ENCODE measurements at places on chromosomes 3 and 15.

DNA sequence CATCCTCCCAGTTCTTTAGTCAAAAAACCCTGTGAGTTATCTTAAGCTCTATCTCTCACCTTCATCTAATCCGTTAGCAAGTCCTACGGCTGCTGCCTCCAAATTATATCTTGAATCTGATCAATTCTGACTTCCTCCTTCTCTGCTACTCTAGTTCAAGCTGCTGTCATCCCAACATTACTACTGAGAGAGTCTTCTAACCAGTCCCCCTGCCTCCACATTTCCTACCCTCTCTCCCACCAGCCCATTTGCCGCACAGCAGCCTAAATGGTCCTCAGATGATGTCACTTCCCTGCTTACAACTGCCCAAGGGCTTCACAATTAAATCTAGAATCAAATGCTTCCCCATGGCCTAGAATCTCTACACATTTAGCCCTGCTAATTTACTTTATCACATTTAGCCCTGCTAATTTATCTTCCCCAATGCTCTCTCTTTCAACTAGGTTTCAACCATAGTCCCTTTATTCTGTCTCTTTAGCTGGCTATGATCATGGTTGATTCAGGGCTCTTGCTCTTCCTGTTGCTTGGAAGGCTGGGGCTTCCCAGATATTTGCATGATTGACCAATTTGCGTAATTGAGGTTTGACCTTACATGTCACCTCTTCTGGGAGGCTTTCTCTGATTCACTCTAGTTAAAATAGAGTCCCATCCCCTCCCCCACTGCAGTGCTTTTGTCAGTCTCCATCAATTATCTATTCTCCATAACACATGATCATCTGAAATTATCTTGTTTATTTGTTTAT, 11.0 kb upstream of the ARL14 start:
- no peak for DNase-seq

GRCh38 chr15:65914981-65915925, 46.0 kb downstream of the RAB11A start:
- no peak for DNase-seq

- no peak for DNase-seq
Measured at GRCh38 chr3:1462371-1462770, 369.5 kb downstream of the CNTN6 start.

GRCh38 chr3:19107719-19108118, 40.6 kb upstream of the KCNH8 start:
- DNase-seq, result no peak

- DNase-seq, result no peak
Measured at GRCh38 chr15:40241269-40242212, 2.7 kb downstream of the PAK6 start.

DNA sequence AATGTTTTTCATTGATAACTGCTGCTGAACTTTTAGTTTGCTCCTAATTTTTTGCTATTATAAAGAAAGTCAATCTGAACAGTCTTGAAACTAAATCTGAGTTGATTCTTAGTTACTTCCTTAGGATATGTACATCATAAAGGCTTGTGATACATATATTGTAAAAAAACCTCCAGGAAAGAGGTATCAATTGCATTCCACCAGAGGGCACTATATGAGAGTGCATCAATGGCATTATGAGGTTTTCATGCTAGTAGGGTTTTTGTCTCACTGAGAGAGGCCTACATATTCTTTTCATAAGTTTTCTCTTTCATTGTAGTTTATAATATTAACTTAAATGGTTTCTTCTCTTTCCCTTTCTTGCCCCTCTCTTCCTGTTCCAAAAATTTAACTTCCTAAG, 46.9 kb downstream of the PIK3R4 start:
- DNase-seq, result no peak

DNA sequence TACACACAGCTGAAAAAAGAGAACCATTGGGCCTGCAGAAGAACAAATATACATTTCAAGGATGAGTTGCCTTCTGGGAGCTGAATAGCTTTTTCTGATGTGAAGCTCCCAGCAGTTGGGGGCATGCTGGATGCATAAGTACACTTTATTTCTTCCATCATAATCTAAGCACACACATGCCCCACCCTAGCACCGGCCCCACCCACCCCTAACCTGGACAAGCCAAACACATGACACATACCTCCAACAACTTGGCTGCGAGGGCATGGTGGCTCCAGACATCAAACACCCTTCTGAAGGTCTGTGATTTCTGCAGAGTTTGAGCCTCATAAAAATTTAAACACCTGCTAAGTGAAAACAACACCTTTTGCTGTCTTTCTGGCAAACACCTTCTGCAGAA, 307.2 kb upstream of the TRIM42 start:
- DNase-seq, result no peak

DNA sequence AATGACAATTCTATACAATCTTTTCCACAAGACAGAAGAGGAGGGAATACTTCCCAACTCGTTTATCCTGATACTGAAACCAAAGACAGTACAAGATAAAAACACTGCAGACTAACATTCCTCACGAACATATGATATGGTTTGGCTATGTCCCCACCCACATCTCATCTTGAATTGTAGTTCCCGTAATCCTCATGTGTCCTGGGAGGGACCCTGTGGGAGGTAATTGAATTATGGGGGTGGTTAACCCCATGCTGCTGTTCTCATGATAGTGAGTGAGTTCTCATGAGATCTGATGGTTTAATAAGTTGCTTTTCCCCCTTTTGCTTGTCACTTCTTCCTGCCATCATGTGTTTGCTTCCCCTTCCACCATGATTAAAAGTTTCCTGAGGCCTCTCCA, 83.9 kb upstream of the PROK2 start:
- no peak for DNase-seq

DNA sequence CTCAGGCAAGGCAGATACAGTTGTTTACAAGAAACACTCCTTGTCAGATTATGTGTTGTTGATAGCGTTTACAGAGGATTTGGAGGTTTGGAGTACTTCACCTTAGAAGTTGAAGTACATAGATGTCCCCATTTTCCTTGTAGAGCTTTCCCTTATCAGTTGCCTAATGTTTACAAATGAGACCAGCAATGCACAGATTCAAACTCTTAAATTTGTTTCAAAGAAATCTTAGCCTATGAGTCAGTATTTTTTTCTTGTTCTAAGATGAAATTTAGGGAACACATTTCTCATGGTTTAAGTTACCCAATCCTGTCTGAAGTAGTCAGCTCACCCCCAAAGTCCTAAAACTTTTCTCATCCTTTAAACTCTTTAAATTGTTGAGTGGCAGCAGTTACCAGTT, 6.3 kb upstream of the EIF5A2 start:
- DNase-seq, result no peak

GRCh38 chr15:95266451-95267061, 1035.2 kb downstream of the MCTP2 start:
- no peak for DNase-seq

GRCh38 chr3:178172121-178172520, 364.1 kb upstream of the KCNMB2 start:
- no peak for DNase-seq

- DNase-seq, result no peak
Measured at GRCh38 chr3:128196647-128197046, 43.4 kb downstream of the EEFSEC start.

- DNase-seq, result peak; percentile 47
Measured at GRCh38 chr3:43707998-43708397, 17.3 kb downstream of the ABHD5 start.

DNA sequence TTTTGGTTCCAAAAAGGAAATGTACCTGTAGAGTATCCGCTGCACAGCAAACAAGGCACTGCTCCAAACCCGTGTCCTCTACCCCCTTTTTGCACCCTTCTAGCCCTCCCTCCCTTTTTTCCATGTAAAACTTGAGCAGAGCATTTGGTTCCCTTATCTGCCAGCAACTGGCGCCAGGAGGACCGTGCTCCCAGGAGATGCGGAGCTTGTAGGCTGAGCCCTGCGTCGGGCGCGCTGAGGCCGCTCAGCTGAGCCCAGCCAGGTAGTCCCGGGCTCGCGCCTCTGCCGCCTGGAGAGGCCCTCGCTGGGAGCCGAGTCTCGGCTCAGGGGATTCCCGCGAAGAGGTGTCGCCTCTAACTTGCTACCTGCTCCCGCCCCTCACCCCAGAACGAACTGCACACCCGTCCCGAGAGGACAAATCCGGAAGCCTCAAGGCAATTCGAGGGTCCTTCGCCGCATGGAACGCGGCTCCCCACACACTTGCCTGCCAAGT, 575 bp downstream of the TRPM7 start:
- DNase-seq, result peak; percentile 35

All from amniotic stem cell (primary cell).